ENCODE measurements at places on chromosomes 16 and 17. TPM values are rescaled to one million over a fixed set of nuclear protein-coding genes. Genes with fewer than 3 reads are reported as not detected.

The PROCA1 gene
- 0.65 TPM for total RNA-seq

The TEX19 gene
- total RNA-seq: not detected

The CA10 gene
- not detected for total RNA-seq

The UTS2R gene
- not detected for total RNA-seq

The SHISA6 gene
- total RNA-seq: not detected

The NOXO1 gene
- total RNA-seq: not detected

The ABCA10 gene
- 0.11 TPM for total RNA-seq

The MT4 gene
- not detected for total RNA-seq

The CDRT15L2 gene
- total RNA-seq: not detected

The CLDN9 gene
- total RNA-seq: not detected

All from GM23248 (cell line).